ENCODE measurements at places on chromosomes 7 and 10.

GRCh38 chr7:66082886-66083415 is 7.3 kb downstream of the ASL start:
- DNase-seq, result no peak

DNA sequence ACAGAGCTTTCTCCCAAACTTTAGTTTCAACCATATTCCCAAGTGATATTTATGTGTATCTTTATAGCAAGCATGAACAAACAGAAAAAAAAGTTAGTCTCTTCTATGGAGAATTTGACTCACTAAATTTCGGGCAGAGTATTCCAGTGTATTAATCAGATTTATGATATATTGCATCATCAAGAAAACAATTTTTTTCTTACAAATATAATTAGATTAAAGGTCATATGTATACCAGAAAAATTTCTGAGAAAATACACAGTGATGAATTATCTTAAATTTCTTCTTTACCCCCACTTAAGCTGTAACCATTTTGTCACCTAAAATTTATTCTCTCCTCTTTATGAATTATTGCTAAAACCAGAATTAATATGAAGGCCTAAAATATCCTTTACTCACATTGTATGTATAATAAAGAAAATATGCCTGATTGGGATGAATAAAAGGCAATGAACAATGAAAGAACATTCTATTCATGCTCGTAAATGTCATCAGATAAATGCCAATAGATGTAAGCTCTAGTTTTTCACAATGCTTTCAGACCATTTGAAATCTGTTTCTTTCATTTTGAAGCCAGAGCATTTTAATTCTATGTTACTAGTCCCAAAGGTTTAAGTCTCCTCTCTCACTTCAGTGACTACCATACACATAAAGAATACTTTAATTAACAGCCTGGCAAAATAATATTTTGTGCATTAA is 192.1 kb downstream of the HGF start:
- DNase-seq, result no peak

DNA sequence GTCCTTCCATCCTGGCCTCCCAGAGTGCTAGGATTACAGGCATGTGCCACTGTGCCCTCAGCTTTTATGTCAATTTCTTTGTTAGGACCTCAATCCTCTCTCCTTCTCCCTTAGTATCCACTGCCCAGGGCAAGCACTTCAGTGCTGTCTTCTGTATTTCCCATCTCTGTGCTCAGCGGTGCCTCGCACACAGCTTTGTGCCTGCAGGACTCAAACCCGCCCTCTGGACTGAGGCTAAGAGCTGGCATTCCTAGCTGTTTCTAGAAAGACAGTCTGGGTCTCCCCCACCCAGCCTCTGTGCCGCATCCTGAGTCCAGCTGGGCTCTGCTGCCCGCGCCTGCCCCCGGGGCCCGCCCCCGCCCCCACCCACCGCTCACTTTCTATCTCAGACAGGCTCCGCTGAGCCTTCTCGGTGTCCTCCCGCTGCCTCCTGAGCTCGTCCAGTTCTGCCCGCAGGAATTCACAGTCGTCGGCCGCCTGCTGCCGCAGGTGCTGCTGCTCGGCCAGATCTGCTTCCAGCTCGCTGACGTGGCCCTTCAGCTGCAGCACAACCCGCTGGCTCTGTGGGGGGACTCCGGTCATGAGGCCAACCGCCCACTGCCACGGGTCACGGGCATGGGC is 67.3 kb downstream of the SPDYE5 start:
- peak; percentile 5 for DNase-seq

DNA sequence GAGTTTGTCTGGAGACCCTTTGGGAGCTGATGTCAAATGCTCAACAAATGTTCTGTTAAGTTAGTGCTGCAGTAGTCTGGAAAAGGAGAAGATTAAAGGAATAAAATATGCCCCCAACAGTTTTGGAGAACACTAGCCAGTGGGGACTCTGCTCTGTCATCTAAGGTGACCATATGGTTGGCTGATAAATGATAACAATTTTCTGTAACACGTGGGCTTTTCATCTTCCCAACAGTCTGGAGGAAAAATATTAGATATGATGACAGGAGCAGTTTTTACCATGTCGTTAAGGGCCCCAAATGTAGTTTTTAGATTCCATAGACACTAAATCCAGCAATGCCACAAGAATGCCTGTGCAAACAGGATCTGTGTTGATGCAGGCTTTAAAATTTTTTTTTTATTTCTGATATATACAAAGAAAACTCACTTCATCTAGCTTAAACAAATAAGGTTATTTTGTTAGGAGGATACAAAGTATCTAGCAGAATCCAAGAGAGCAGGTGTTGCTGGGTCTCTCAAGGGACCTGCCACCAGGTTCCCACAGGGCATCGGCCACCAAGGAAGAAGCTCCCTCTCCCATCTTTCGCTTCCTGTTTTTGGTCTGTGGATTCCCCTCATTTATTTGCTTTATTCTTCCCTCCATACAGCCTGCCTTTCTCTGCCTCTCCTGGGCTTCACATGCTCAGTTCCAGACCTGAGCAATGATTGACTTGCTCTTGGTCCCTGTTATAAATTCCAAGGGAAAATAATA is 6.2 kb upstream of the CFAP58 start:
- DNase-seq, result no peak

DNA sequence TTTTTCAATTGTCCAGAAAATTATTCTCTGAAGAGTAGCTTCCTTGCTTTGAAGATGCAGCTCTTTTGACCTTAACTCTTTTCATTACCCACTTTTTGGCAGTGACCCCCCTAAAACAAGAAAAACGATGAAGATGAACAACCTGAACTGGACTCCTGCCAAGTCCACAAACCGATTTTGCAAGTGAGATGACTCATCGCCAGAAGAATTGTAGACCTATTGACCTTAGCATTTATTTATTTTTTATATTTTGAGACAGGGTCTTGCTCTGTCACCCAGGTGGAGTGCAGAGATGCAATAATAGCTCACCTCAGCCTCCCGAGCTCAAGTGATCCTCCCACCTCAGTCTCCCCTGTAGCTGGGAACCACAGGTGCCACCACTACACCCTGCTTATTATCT is 859.2 kb downstream of the GATA3 start:
- peak; percentile 13 for DNase-seq

DNA sequence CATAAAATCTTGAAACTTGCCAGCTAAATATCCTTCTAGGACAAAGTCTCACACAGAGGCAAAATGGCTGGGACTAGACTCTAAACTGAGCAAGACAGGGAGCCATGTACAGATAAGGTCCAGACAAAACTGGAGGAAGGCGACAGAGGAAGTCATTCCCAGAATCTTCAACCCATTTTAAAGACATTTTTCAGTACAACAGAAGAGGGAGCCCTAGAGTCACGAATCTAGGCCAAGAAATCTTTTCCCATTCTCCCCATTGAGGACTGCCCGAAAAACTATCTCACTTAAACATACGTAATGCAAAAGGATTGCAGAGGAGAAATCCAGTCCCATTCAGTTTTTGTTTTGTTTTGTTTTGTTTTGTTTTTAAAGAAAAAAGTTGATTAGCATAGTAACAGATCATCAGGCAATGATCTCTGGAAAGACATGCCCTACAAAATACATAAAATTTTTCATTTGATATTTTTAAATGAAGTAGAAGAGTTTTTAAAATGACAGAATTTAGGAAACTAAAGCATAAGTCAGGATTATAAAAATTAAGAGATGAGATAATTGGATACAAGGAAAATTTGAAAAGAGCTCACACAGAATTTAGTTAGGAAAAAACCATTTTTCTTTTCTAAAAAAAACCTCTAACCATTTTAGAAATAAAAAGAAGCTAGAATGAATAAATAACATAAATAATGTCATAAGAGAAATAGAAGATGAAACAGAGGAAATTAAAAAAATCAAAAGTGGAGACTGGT is 16.9 kb upstream of the PRF1 start:
- peak; percentile 58 for DNase-seq

GRCh38 chr10:1022413-1022812 is 3.2 kb downstream of the IDI2 start:
- no peak for DNase-seq

- DNase-seq, result no peak
These were observed 2.6 kb downstream of the CXCL12 start for GRCh38 chr10:44382131-44382858.

- peak; percentile 72 for DNase-seq
These were observed 93.5 kb downstream of the DYNC1I1 start for GRCh38 chr7:95865716-95866371.

DNA sequence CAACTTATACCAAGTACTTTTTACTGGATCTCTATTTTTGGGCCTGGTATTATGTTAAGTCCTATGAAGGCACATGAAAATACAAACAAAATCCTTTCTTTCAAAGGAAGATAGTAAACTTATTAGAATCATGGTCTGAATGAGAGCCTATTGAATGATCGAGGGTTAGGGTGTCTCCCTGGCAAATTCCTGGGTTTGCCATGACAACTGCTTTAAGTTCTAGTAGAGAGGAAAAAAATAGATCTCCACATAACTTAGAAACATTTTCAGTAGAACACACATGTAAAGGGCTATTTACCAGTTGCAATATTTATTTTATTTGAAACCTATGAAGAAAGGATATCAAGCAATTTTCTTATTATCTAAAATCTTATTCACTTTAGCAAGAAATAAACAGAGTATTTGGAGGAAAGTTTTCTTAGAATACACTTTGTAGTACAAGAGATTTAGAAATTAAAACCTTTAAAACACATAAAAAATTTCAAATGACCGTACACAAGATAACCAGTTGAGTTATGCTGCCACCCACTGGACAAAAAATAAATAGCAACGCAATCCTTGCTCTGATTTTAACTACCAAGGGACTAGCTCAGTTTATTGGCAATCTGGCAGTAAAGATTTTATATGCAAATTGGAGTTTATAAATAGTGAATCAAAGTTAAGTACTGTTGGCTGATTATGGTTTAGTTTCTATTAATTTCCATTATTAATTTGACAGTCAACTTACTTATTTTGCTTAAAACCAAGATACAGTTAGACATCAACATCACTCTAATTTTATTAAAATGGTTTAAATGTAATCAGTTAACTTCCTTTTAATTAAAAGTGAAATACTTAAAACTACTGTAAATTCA is 33.9 kb downstream of the CACUL1 start:
- peak; percentile 76 for DNase-seq

- DNase-seq, result peak; percentile 58
These were observed 202.1 kb downstream of the PRPF18 start for GRCh38 chr10:13788711-13789447.

- no peak for DNase-seq
These were observed 423.0 kb downstream of the NEBL start for GRCh38 chr10:20474064-20474463.

DNA sequence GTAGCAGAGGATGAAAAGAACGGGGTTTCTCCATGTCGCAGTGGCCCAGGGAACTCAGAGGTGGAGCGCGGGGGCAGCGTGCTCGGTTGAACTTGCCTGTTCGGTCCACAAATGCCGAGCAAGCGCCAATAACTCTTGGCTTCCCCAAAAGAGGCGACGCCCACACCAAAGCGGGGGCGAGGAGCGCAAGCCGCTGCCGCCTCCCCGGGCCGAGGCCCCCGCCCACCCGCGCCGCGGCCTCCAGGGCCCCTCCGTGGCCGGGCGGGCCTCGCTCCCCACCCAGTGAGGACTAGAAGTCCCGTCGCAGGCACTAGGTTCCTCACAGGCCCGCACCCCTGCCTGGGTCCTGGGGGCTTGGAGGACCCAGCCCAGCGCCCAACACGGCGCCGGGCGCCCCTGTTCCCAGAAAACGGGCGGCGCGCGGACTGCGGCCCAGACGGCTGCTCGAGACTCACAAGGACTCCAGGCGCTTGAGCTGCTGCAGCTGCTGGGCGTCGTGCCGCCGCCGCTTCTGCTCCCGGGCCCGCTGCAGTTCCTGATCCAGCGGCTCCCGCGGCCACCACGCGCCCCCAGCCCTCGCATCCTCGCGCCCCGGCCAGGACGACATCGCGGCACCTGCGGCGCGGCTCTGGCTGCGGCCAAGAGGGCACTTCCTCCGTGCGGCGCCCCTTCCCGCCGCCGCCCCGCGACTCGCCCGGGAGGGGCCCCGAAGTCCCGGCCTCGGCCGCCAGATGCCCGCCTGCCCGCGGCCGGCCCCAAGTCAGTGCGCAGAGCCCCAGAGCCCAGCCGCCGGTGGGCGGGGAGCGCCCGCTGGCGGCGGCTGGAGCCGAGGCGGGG is 14.6 kb upstream of the FKBP9 start:
- DNase-seq, result peak; percentile 71

GRCh38 chr7:142790555-142790954 is 19.8 kb downstream of the PRSS2 start:
- DNase-seq, result no peak

DNA sequence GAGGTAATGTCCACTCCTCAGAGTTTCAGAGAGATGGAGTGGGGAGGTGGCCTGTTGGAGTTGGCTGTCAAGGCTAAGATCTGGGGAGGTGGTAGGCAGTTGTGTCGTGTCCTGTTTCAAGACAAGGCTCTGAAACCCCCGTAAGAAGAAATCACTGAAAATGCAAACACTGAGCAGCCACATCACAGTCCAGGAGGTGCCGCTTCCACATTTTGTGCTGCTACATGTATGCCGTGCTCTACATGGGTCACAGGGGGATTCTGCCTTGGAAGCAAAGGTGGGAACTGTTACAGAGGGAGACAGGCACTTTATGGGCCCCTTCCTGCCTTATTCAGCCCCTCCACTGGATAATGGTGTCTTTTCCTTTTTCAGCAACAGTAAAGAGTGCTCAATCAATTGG is 11.9 kb downstream of the WDR91 start:
- DNase-seq, result no peak

DNA sequence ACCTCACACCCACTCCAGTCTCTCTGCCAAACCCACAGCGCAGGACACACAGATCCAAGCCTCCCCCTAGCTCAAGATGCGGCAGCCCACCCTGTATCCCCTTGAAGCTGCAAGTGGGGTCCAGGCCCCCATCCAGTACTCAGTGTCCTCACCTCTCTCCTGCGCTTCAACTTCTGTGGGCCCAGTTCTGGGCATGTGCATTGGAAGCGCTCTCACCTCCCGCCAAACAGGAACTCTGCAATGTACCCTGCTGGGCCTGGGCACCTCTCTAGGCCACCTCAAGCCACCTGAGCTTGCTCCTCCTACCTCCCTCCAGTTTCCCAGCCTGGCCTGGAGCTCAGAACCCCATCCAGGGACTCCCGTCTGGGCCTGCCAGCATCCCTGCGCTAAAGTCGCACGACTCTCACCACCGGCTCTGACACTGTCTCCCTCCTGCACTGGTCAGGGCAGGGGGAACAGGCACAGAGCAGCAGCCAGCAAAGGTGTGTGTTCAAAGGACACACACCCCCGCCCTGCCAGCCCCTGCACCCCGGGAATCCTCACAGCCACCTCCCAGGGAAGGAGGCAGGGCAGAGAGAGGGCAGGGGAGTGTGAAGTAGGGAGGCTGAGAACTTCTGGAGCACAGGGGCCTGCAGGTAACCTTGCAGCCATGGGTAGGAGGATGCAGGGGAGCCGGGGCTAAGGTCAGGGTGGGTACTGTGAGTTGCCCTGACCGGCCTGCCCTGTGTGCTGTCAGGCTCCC is 51.7 kb upstream of the MSMB start:
- DNase-seq, result no peak

GRCh38 chr10:69481305-69481704 is 30.0 kb downstream of the TSPAN15 start:
- DNase-seq, result no peak

All from choroid plexus epithelial cell (primary cell).